Amniotic stem cell (primary cell): ENCODE measurements at places on chromosomes 16 and 17.

- no peak for DNase-seq
These were observed 1.9 kb upstream of the PRRT2 start for GRCh38 chr16:29809850-29810698.

DNA sequence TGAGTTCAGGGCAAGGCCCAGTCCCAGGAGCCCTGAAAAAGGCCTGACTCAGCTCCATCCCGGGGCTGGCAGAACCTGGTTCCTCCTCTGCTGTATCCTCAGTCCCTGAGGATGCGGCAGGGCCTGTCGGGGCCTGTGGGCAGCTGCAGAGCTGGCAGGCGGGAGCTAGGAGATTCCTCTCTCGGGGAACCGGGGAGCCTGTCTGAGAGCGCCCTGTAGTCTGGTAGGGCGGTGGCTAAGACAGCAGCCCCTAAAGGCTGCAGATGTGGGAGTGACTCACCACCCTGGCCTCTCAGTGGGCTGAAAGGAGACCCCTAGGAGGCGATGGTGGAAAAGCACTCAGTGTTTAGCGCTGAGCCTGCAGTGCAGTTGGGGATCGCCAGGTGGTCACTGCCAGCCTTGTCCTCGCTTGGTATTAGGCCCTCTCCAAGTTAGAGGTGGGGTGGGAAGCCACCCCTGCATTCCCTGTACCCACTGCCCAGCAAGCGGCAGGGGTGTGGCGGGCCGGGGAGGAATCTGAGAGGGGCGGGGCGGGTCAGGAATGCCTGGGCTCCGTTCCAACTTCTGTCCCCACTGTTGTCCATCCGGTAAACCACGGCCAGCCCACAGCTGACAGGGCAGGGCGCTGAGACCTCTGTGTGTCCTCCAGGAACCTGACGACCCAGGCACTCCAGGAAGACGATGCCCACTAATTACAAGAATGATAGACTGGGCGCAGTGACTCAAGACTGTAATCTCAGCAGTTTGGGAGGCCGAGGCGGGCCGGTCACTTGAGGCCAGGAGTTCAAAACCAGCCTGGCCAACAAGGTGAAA is 29.5 kb upstream of the CDH1 start:
- no peak for DNase-seq

DNA sequence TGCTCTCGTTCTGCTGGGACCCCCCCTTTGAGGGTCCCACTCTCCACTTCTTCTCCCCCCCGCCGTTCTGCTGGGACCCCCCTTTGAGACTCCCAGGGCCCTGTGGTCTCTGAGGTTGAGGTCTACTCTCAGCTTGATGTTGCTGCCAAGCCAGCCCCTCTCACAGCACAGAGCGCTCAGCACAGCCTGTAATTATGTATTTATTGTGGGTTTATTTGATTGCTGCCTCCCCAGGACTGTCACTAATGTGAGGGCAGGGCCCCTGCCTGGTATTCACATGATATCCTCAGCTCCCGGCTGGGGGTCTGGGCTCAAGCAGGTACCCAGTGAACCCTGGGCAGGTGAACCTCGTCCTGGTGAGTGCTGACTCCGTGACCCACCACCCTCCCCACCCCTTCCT is 35.4 kb downstream of the ACTG1 start:
- no peak for DNase-seq

DNA sequence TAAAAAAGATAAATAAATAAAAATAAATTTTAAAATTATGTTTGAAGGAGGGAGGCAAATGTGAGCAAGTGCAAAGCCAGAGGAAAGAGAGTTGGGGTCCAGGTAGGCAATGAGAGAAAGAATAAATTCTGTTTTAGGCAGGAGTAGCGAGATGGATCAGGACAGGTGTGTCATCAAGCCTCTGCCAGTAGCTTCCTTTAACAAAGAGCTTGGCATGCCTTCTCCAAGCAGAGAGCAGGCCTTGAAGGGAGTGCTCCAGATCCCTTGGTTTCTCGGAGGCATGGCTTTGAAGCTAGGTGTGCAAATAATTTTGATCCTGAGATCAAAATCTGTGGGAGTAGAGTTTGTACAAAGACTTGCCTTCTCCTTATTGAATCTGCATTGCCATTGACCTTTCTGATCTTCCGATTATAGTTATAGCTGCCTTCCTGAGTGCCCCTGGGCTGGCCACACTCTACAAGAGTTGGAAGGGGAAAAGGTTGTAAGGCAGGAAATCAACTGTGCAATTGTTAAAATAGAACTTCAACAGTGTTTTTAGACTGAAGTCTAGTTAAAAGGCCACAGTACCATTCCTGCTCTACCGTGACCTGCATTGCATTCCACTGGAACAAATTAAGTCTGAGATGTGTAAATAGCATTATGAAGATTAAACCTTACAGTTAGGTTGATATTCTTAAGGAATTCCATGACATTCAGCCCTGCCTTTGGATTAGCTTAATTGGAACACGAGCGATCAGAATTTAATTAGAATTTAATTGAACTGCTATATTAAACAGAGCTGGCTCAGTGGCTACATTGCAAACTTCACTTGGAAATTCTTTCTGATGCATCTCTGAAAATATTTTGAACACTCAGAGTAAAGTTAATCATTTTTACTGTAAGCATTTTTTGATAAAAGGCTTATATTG is 33.7 kb downstream of the IQCK start:
- no peak for DNase-seq

DNA sequence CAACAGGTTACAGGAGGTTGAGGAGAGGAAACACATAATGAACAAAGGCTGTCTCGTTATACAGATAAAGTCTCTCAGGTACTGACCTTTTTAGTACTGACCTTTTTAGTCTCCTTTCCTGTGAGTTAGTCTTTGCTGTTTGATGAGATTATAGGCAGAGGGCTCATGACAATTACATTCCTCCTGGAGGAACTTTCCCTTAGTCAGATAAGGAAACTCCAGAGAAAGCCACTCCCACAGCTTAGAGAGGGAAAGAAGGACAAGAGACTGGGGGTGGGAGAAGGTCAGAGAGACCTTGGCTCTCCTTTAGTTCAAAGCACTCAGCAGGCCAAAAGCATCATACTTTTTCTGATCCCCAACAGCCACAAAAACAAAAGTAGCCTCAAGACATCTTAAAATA is 15.3 kb upstream of the PSMD7 start:
- DNase-seq = no peak

- no peak for DNase-seq
These were observed 1.3 kb upstream of the BTBD17 start for GRCh38 chr17:74362810-74363498.

DNA sequence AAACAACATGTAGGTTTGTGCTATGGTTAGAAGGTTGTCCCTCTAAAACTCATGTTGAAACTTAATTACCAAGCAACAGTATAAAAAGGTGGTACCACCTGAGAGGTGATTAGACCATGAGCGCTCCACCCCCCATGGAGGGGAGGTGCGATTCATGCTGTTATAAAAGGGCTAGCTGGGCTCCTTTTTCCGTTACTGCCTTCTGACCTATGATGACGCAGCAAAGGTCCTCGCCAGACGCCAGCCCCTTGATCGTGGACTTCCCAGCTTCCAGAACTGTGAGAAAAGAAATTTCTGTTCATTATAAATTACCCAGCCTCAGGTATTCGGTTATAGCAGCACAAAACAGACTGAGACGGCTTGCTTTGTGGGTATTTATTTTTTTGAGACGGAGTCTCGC is 167.8 kb downstream of the SNX29 start:
- no peak for DNase-seq
